ENCODE measurements at places on chromosomes 1 and 21. TPM values are rescaled to one million over a fixed set of nuclear protein-coding genes. Genes with fewer than 3 reads are reported as not detected.

Gene OPRD1
- not detected for total RNA-seq

Gene SPRR2G
- not detected for total RNA-seq

Gene F5
- total RNA-seq: 151 TPM

Gene CCDC190
- total RNA-seq: not detected

Gene KRTAP19-3
- total RNA-seq: not detected

Gene IFI44
- total RNA-seq: 16.6 TPM

Gene B3GALT2
- 0.13 TPM for total RNA-seq

Gene MTARC1
- 0.27 TPM for total RNA-seq

Gene SPRR3
- not detected for total RNA-seq

Gene C1orf174
- 61.8 TPM for total RNA-seq

Gene RORC
- total RNA-seq: 1.1 TPM
